HTR-8/SVneo (cell line): ENCODE measurements at places on chromosomes 4 and X.

DNA sequence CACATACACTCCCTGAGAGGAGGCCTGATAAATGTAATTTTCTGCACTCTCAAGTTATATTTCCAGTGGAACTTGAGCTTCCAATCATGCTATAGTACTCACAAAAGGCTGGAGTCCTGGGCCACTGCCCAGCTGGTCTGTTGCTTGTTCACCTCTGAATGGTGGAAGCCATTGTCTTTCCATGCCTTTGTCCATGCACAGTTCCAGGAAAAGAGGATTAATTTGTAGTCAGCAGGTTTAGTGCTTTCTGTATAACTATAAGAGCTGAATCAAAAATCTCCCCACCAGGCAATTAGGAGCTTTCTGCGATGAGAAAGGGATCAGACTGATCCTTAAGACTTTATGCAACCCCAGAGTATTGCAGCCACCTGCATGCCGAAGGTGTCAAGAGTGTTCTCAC lies 195.4 kb upstream of the PGRMC2 start:
- DNase-seq: no peak

- DNase-seq: no peak
These were observed 1742.5 kb upstream of the ADGRL3 start for GRCh38 chr4:59457576-59457975.

DNA sequence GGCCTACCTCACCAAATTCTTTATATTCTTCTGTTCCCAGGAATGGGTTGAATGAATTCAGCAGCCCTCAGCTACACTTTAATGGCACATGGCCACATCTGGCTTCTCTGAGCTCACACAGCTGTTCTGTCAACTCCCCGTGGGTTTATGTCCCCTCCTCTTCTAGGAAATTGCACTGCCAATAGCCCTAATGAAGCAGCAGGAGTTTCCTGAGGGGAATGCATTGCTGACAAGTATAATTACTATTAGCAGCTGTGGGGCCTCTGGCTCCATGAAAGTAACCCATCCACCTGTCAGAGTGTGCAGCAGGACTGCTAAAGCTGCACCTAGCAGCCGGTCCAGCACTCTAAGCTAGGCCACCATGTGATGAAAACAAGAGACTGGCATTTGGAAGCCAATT lies 50.3 kb downstream of the FTHL17 start:
- DNase-seq: no peak

- DNase-seq: no peak
These were observed 25.2 kb downstream of the REPS2 start for GRCh38 chrX:16971694-16972093.

DNA sequence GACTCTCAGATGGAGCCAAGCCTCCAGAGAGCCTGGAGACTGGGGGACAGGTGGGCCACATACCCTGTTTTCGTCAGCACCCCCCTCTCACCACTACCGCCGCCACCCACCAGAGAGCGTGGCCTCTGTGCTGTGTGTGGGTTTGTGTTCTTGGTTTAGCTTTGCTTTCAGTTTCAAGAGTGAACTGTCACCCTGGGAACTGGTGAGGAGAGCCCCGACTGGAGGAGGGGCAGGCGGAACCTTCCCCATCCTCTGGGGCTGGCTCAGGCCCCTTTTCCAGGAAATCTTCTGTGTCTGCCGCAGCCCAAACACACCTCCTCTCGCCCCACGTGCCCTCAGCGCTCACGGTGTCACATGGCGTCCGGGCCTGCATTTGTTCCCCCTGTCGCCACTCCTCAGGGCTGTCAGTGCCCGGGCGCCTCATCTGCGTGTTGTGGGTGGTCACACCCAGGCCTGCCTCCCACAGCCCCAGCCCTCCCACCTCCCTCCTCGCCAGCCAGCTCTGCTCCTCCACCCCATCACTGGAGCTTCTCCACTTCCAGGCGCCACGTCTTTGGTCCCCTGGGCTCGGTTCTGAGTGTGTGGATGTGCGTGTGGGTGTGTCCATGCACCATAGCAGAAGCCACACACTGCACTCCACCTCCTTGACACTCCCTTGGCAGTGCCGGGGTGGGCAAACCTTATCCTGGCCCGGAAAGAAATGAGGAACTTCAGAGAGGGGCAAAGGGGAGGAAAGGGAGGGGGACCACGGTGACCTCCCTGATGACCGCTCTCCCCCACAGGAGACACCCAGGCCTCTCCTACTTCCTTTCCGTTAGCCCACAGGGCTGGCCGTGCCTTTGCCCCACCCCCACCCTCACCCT lies 27.8 kb downstream of the ELF4 start:
- no peak for DNase-seq

DNA sequence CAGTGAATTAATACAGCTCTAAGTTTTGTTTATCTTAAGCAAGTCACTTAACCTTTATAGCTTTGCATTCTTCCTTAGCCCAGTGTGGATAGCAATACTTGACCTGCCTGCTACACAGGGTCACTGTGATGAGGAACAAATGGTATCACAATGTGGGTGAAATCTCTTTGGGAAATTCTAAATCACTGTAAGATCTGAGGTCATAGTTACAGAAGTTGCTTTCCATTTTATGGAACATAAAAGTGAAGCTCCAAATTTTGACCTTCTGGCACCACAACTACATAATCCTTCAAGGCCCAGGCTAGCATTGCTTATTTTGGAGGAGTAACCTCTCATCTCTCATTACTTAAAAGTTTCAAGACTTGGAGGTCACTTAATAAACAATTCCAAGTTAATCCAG lies 227.7 kb downstream of the USP46 start:
- no peak for DNase-seq

DNA sequence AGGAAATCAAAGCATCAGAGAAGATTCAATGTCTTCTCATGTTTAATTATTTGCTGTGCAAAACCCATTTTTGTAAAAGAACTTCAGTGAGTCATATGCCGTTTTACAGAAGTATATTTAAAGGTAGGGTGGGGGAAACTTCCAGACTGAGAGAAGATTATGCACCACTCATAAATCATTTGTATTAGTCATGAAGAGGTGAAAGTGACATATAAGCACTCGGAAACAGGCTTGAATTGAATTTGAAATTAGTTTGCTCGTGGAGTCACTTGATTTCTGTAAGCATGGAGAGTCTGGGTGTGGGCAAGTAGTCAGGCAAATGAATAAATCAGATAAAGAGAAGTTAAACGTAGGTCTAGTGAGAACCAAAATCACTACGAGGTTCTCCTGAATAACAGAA lies 335.1 kb downstream of the ANK2 start:
- DNase-seq: peak; percentile 35

- DNase-seq: no peak
These were observed 16.9 kb downstream of the SPIN2B start for GRCh38 chrX:57104406-57104805.

- DNase-seq: no peak
These were observed 12.2 kb downstream of the XPNPEP2 start for GRCh38 chrX:129750971-129751370.

DNA sequence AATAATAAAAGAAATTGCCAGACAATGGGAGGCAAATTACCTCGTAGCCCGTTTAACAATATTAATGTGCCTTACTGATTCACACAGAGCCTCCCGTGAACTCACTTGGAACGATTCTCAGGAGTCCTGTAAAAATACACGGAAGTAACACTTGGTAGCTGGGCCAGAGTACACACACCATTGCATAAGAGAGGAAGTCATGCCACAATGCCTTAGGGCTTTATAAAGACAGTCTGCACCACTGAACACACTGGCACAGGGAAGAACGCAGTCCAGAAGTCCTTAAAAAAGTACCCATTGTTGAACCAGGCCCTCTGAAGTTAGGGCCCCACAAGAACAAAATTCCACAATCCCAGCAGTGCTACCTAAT lies 15.1 kb downstream of the SLC2A9 start:
- DNase-seq: no peak

GRCh38 chrX:107632346-107632745 lies 4.0 kb downstream of the PRPS1 start:
- no peak for DNase-seq

DNA sequence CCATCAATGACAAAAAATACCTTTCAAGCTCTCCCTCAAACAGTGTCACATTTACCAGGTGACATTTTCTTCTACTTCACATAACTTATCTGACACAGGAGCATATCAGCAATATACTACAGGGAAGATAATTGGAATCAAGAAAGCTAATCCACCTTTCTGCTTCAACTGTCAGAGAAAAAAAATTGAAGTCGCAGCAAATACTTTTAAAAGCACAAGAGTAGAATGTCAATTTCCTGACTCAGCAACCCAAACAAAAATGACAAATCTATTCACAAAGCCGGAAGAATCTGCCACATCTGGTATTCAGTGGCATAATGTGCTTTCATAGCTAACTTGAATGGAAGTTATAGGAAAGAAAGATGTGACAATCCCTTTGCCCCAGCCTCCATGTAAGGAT lies 36.7 kb downstream of the AGA start:
- no peak for DNase-seq

- no peak for DNase-seq
These were observed 5.3 kb downstream of the HCFC1 start for GRCh38 chrX:153966283-153966688.

- DNase-seq: no peak
These were observed 355.0 kb upstream of the EMCN start for GRCh38 chr4:100872811-100873210.

GRCh38 chr4:143626134-143626911 lies 74.2 kb downstream of the FREM3 start:
- no peak for DNase-seq

GRCh38 chr4:55611358-55612059 lies 19.5 kb upstream of the PDCL2 start:
- DNase-seq: no peak

DNA sequence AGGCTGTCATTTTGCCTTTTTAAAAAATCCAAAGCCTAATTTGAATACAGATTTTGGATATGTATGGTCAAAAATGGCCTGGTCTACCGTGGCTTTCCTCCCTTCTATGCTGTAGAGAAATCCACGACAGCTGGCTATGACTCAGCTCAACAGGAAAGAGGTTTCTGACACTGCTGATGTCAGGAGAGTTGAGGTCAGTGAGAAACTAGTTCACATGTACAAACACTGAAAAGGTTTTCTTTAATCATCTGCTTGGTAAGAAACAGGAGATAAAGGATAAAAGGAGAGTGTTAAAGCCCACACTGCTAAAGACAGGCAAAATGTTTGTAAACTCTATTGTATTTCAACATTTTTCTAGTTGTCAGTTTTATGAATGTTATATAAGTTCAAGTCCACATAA lies 113.9 kb downstream of the NYX start:
- DNase-seq: peak; percentile 51

GRCh38 chr4:104490770-104491480 lies 3.8 kb downstream of the CXXC4 start:
- peak; percentile 6 for DNase-seq

DNA sequence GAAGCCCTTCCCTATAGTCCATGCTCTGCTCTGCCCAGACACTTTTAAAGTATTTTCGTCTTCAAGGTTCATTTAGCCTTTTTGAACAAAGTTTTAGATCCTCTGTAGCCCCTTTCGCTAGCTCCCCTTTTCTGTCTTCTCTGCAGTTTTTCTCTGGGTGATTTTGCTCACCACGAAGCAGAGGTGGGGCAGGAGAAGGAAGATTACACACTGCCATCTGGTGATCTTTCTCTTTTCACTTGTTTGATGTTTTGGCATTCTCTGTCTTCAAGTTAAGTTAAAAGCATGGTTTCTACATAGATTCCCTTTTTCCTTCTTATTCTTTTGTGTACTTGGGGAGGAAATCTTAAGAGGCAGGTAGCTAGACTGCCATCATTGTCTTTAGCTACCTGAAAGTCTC lies 43.9 kb downstream of the CC2D2A start:
- no peak for DNase-seq

DNA sequence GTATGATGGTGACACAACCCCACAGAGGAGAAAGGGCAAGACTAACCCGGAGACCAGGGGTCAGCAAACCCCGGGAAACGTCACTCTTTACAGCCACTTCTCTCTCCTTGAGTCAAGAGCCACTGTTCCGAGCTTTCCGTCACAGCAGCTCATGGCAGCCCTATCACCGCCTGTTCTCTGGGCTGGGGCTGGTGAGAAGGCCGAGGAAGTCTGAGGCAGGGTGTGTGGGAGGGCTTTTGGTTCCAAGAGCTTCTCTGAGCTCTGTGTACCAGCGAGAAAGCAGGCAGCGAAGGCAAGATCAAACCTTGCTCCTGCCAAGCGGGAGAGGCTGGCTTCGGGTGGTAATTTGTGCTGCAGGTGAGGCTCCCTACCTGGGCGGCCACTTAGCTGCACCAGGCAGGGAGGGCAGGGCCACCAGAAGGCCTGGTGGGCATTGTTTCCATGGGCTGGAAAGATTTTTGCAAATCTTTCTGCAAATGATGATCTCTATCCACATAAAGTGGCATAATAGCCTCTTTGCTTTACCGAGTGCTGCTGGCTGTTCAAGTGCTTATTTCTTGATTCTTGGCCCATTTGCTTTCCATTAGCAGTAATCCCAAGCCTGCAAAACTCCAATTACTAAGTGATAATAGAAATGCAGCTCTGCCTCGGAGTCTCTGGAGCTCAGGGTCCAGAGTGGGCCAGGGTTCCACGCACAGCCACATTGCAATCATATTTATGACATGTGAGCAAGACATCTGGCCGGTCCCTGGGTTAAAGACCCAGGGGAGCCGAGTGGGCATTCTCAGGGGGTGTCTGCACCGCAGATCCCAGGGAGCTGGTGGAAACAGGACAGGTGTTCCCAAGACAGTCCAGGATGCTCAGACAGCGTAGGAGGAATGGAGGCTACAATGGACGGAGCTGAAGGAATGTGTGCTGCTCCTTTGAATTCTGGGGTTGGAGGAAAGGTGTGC lies 41.5 kb downstream of the DCTD start:
- DNase-seq: no peak

GRCh38 chr4:107747748-107748486 lies 27.9 kb upstream of the PAPSS1 start:
- no peak for DNase-seq

GRCh38 chr4:158316264-158316663 lies 106.0 kb downstream of the TMEM144 start:
- no peak for DNase-seq

DNA sequence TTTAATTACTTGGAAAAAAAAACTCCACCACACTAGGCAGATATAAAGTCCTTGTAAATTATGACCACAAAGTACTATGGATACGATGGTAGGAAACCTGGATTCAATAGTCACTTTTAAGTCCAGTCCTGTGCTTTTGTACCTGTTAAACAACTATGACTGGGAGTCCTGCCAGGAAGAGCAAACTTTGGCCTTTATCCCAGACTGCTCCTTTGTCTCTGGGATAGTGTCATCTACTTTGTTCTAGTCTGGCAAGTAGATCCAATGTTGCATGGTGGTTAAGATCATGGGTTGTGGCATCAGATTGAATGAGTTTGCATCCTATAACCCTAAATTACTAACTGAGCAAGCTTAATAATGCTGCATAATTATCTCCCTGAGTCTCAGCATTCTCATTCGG lies 175.3 kb upstream of the FGF13 start:
- no peak for DNase-seq

GRCh38 chrX:104325213-104325585 lies 70.5 kb upstream of the ESX1 start:
- no peak for DNase-seq

- DNase-seq: no peak
These were observed 11.7 kb downstream of the LIN54 start for GRCh38 chr4:82998898-82999297.
